Activated B cell treated with CpG ODN at 0.5 μM for 24 hours (primary cell): ENCODE measurements at places on chromosomes 3 and 15. TPM values are rescaled to one million over a fixed set of nuclear protein-coding genes. Genes with fewer than 3 reads are reported as not detected.

DNA sequence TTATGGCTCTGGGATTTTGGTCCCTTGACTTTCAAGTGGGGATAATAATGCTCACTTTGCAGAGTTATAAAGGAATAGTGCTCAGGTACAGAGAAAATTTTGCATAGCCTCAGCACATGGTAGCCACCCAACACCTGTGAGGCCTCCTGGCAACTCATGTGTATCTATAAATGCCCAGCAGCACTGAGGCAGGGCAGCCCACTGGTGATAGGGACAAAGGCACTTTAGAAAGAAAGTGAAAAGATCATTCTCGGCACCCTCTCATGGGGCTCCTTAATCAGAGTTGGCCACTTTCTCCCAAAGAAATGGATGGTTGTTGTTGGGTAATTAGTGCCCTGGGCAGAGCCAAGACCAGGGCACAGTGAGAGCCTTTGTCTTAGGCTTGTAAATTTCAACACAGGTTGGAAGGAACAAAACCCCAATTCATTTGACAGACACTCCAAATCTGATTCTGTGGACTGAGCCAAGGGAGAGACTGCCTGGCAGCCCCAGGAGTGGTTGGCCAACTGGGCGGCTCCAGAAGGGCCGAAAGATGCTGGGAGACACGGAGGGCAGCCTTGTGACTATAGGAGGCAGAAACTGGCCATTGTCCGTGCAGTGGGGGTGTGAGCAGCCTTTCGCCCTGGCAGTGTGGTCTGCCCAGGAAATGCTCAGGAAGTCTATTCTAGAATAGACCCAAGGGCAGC, 213.2 kb upstream of the RGMA start:
- no peak for DNase-seq

DNA sequence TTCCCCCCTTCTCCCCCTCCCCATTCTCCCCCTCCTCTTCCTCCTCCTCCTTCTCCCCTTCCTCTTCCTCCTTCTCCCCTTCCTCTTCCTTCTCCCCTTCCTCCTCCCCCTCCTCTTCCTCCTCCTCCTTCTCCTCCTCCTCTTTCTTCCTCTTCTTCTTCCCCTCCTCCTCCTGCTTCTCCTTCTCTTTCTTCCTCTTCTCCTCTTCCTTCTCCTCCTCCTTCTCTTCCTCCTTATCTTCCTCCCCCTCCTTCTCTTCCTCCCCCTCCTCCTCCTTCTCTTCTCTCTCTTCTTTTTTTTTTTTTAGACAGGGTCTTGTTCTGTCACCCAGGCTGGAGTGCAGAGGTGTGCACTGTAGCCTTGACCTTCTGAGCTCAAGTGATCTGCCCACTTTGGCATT, 21.2 kb upstream of the LCTL start:
- DNase-seq = no peak

GRCh38 chr15:99421172-99421656, 144.6 kb upstream of the MEF2A start:
- no peak for DNase-seq

- DNase-seq = no peak
Observed at GRCh38 chr3:60053526-60054265, 1003.9 kb upstream of the CFAP20DC start.

- DNase-seq = no peak
Observed at GRCh38 chr15:64122444-64122843, 26.7 kb downstream of the SNX1 start.

- DNase-seq = no peak
Observed at GRCh38 chr3:10193692-10194327, 29.1 kb downstream of the IRAK2 start.

- no peak for DNase-seq
Observed at GRCh38 chr3:40869013-40869412, 330.3 kb upstream of the CTNNB1 start.

- DNase-seq = no peak
Observed at GRCh38 chr3:74001436-74001835, 376.7 kb upstream of the PDZRN3 start.

- DNase-seq = no peak
Observed at GRCh38 chr3:22507709-22508108, 695.4 kb upstream of the UBE2E2 start.

DNA sequence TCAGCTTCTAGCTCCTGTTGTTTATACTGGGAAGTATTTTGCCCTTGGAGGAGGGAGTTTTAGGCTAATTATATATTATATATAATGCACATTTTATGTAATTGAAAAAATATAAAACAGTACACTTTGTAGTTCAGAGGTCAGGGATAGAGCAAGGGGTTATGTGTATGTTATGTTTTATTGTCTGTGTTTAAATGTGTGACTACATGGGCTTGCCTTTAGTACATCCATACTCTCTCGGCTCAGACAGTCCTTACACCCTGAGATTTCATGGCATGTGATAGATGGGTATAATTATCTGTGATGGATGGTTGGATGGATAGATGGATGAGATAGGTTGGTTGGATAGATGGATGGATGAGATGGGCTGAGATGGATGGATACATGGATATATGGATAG, 17.4 kb upstream of the ST3GAL6 start:
- DNase-seq = no peak

GRCh38 chr3:44223299-44223698, 18.4 kb upstream of the TOPAZ1 start:
- DNase-seq = no peak

GRCh38 chr15:57878573-57878972, 172.1 kb downstream of the POLR2M start:
- DNase-seq = no peak

GRCh38 chr3:27290760-27291159, 78.4 kb downstream of the NEK10 start:
- DNase-seq = no peak

DNA sequence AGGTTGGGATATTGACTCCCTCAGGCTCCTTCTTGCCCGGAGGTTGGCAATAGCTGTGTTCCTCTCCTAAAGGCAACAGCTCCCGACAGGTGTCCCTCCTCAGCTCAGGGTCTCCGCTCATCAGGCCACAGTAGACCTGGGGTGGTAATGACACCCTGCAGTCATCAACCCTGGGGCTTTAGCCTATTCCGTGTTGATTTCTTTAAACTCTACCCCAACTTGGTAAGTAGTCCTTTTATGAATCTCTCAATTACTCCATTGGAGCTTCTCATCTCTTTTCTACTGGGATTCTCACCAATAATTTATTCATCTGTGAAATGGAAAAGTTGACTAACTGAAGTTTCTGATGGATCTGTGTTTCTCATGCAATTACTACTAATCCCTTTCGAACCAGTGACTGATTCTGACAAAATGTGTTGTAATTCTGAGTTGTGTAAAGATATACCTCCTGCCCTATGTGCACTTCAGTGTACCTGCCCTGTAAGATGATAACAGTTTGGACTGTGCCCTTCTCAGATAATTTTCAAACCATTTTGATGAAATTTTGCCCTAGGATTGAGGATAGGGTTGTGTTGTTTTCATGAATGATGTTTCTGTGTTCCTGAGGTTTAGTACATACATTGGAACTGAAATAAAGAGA, 89.7 kb downstream of the RPL39L start:
- no peak for DNase-seq

DNA sequence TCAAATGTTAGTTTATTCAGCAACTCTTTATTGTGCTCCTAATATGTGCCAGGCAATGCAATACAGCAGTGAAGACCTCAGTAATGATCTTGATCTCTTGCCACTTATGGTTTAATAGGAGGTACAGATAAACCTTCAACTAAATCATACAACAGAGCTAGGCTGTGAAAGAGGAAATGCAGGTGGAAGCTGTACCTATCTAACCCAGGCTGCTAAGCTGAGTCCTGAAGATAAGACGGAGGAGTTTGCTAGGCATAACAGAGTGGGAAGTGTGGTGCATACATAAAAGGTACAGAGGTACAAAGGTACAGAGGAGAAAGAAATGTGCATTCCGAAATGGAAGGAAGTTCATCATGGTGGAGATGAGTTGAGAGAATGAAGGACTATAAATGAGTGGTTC, 35.0 kb downstream of the KBTBD8 start:
- no peak for DNase-seq

DNA sequence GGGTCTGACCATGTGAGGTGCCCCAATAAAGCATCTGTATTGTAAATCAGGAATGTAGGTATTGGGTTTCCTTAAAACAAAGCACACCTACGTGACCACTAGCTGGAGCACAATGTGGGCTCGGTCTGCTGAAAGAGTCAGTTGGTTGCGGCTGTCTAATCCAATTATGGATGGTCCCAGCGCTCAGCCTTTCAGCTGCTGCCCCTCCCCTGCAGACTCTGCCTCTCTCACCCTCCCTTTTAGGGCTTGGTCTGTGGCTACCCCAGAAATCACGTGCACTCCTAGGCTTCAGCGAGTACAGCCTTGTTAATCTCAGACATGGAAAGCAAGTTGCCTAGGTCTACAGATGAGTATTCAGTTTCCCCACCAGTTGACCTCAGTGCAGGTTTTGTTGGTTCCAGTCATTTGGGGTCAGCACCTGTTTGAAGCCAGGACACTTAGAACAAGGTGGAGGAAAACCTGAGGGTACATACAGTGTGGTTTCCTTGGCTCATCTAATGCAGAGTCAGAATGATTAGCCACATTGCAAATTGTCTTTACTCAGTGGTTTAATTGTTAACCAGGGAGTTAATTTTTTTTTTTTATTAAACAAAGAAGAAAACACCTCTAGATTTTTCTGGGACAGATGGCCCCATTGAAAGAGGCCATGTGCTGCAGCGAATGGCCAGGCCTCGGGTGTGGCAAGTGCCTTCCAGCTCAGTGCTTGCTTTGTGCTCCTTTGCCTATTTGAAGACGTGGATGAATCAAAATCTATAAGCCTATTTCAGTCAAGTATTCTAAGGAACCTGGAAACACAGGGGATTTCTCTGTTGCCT, 137.7 kb downstream of the IGF1R start:
- DNase-seq = no peak

DNA sequence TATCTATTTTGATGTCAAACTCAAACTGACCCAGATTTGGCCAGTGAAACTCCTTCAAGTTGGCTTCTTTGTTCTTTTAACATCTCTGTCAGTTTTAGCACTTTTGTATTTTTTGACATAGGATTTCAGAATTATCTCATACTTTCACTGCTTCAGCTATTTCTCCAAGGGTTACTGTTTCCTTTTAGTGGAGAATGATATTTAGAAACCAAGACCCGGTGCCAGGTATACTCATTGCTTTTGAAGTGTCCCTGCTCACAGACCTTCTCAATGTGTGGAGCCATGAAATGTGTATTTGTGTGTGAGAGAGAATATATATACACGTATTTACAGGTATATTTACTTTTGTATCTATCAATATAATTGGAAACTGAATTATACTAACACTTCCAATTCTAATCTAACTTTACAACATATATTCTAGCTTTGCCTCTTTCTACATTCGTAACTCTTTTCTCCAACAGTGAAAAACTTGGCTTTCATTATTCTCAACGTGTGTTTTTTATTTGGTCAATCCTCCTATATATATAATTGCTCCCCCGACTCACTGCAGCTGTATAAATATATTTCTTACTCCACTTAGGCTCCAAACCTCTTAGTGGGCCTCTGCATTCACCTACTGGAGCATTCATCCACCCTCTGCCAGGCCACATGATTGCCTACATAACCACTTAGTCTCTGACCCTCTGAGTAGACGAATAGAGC, 54.0 kb downstream of the OTOL1 start:
- DNase-seq = no peak

GRCh38 chr3:46979958-46980497, 562 bp downstream of the NBEAL2 start:
- DNase-seq = no peak

DNA sequence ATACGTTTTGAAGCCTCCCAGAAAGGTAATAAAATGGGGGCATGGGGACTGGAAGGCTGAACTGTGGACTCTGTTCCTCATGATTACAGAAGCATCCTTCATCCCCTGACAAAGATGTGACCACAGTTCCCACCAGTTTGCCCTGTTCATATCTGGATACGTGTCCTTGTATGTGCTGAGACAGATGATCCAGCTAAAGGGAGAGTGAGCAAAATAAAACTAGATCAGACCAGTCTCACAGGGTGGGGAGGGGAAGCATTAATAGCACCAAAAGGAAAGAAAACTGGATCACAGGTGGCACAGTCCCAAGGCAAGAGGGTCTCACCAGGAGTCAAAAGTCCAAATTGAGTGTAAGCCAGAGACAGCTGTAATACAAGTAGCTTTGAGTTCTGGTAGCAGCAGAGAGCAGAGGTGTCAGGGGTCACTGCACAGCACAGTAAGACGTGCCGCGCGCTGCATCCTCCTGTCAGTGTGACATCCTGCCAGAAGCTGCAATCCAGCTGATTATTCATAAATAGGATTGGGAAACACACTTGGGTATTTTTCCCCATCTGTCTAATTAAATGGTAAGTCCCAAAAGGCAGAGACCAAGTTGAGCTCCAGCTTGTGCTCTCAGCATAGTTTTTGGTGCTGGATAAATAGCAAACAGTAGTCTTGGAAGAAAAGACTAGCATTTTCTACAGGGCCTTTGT, 560.0 kb upstream of the CFAP20DC start:
- no peak for DNase-seq

DNA sequence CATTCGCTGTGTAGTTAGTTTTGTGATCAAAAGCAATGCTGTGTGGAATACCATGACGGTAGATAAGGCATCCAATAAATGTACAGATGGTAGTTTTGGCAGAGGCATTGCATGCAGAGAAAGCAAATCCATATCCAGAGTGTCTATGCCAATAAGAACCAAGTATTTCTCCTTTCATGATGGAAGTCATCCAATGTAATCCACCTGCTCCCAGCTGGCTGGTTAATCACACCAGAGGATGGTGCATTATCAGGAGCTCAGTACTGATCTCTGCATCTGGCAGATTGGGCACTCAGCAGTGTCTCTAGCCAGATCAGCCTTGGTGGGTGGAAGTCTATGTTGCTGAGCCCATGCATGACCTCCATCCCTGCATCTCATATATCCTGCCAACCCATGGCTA, 677.7 kb upstream of the NECTIN3 start:
- DNase-seq = no peak

DNA sequence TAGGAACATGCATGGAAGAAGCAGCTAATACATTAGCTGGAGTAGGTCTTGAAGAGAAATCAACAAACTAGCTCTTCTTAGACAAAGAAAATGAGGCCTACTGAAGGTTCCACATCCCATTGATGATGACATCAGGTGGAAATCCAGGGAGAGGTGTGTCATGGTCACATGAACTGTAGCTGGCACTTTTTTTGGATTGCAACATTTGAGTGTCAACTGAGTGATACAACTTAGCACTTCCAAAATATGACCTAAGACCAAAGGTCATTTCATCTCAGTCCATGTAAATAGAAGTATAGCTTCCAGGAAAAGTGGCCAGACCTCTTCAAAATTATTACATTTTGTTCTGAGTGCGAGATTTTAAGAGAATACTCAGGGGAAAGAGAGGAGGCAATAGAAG, 117.2 kb upstream of the MEIS2 start:
- DNase-seq = no peak

GRCh38 chr3:184556582-184557347, 4.8 kb upstream of the EPHB3 start:
- no peak for DNase-seq

GRCh38 chr15:74950078-74950908, 6.3 kb downstream of the RPP25 start:
- DNase-seq = peak; percentile 54

- no peak for DNase-seq
Observed at GRCh38 chr3:50254577-50255250, 14.2 kb upstream of the SEMA3B start.

The CGNL1 gene
- total RNA-seq = 0.11 and 0.15 TPM in 2 replicates

The MST1R gene
- 0.81 and 1.6 TPM in 2 replicates for total RNA-seq

The SH3GL3 gene
- not detected in 2 replicates for total RNA-seq

The POPDC2 gene
- total RNA-seq = 5.5 and 6.7 TPM in 2 replicates

The KBTBD13 gene
- total RNA-seq = not detected in 2 replicates

The GOLGA8G gene
- total RNA-seq = not detected in 2 replicates

The TMEM266 gene
- total RNA-seq = 0.16 TPM in 1 of 2 replicates, not detected in the other

The ADAMTS9 gene
- total RNA-seq = not detected in 2 replicates

The NMD3 gene
- total RNA-seq = 44.2 and 45.8 TPM in 2 replicates
